ENCODE measurements at places on chromosomes 16 and 17.
A peak's percentile ranks its signal among the peaks of the same experiment; 100 is the strongest.

DNA sequence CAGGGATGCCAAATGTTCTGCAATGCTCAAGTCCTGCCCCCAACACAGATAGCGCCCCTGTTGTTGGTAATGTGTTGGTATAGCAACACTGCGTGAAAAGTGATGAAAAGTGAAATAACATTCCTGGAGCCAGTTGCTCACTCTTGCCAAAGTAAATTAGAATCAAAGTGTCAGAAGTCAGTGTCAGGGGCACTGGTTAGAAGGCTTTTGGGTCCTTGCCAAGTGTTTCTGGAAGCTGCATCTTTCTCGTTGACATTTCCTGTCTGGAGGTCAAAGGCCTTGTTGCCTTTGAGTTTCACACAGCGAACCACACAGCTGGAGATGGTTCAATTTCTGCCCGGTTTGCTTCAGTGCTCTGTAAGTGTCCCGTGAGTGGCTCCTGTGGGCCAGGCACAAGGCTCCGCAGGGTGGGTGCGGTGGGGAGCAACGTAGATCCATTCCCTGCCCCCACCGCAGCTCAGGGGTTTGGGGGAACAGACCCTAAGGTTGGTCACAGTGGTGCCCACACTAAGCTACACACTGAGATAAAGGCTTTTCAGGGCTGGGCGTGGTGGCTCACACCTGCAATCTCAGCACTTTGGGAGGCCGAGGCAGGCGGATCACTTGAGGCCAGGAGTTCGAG lies 3.6 kb upstream of the SLC16A5 start:
- DNase-seq = peak; percentile 36

DNA sequence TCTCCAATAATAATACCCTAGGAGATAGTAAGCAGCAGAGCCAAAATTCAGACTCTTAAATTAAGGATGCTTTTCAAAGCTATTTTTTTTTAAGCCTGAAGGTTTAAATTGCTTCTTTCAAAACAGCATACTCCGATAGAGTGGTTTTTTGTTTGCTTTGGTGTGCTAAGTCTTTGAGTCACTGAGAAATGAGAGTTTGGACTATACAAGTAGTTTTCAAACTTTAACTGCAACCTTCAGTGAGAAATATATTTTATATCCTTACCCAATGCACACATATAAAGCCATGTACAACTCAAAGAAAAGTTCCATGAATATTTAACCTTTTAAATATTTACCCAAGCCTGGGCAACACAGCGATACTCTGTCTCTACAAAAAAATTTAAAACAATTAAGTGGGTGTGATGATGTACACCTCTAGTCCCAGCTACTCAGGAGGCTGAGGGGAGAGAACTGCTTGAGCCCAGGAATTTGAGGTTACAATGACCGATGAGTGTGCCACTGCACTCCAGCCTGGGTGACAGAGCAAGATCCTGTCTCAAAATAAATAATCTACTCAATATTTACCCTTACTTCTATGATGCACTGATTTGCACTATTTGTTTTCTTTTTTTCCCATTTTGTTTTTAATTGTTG lies 19.2 kb downstream of the DCUN1D3 start:
- no peak for DNase-seq

GRCh38 chr17:43759836-43760235 lies 1.2 kb upstream of the SOST start:
- no peak for DNase-seq

GRCh38 chr17:327971-328370 lies 24.6 kb downstream of the RPH3AL start:
- DNase-seq = no peak

DNA sequence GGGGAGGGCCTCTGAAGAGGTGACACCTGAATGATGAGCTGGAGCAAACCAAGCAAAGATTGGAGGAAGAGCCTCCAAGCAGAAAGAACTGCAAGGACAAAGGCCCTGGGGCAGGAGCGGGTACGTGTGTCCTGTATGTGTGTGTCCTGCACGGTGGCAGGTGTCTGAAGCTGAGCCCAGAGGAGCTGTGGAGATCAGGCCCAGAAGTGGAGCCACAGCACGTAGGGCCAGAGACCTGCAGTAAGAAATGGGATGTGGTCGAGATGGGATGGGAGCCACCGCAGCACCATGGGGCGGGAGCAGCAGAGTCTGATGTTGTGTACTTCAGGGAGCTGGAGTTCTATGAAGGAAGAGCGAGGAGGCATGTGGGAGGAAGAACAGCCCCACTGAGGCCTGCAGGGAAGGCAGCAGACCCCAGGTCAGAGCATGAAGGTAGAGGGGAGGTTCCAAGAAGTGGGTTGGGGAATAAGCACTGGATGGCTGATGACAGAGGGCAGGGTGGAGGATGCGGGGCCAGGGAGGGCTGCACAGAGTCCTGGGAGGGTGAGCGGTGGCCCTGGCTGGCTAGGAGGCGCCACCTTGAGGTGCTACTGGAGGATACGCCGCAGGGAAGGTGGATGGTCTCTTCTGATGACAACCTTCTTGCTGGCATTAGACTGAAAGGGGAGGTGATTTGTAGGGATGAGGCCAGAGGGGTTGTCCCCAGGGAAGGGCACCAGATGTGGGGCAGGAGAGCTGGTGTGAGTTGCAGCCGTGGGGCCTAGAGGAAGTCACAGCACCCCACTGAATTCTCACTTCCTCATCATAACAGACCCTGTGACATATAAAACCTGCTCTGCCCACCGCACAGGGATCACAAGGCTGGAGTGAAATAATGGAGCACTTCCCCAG lies 10.6 kb upstream of the CETP start:
- peak; percentile 64 for DNase-seq

- DNase-seq = no peak
Measured at GRCh38 chr17:50101346-50102163, 6.4 kb downstream of the PDK2 start.

- no peak for DNase-seq
Measured at GRCh38 chr17:81641825-81642489, 5.0 kb downstream of the TSPAN10 start.

- no peak for DNase-seq
Measured at GRCh38 chr17:15354256-15354655, 12.9 kb upstream of the TEKT3 start.

DNA sequence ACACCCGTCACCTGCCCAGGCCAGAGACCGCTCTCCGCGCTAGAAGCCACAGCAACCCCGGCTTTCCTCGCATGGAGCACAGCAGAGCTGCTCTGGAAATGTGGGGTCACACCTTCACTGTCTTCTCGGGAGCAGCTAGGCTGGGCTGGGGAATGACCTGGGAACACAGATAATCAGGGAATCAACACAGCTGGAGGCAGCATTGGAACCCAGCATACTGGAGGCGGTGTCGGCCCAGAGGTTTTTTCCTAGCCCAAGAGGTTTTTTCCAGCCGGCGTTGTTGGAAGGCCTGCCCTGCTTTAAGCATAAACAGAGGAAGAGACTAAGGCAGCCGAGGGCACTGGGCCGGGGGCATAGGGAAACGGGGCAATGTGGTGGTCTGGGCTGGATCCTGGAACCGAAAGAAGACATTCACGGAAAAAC lies 791 bp upstream of the PLD6 start:
- DNase-seq = no peak

GRCh38 chr16:9970796-9971195 lies 211.4 kb downstream of the GRIN2A start:
- DNase-seq = no peak

- DNase-seq = no peak
Measured at GRCh38 chr17:40931311-40931710, 6.1 kb downstream of the KRT23 start.

DNA sequence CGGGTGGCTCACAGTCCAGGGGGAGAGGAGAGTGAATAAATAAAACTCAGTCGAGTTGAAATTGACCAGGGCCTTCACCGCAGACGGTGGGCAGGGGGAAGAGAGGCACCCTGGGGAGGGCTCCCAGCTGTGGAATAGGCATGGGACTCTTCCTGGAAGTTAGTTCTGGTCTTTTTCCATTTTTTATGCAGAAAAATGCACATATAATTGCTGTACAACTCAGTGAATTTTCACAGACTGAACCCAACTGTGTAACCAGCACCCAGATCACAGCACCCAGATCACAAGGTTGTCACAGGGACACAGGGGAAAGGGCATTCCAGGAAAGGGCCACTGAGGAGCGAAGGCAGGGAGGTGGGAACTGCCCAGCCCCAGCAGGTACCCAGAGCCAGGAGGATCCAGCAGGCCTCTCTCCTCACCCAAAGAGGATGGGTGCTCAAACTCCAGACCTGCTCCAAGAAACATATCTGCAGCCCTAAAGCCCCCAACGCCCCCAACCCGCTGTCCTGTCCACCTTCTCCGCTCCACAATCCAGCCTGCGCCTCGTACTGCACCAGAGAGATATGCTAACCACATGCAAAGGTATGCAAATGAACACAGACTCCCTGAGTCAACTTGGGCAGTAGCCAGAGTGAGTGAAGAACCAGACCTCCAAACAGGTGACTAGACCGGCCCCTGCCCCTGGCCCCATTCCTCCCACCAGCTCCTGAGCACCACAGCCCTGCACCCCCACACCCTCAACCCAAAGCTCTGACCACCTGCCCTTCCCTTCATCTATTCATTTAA lies 29.1 kb upstream of the EIF1 start:
- no peak for DNase-seq

DNA sequence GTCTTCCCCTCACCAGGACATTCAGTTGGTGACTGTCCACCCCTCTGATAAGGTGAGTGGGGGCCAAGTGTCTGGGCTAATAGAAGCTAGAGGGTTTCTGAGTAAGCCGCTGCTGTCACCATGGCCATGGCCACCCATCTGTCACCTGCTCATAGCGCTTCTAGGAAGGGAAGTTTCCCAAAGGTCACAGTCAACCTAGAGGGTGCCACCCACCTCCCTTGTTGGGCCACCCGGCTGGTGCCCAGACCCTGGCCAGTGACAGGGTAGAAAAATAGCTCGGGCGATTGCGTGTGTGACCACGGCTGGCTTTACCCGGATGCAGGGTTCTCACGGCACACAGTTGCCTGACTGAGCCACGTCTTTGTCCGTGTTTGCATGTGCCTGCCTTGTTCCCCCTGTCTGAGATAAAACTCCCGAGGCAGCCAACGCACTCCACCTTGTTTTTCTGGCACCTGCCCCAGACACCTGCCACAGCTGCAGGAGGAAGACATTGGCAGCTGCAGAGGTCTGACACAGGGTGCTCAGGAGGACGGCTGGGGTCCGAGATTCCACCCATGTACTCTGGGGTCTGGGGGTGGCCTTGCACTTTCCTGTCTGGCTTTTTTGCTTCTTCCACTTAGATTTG lies 809 bp downstream of the PIRT start:
- no peak for DNase-seq

DNA sequence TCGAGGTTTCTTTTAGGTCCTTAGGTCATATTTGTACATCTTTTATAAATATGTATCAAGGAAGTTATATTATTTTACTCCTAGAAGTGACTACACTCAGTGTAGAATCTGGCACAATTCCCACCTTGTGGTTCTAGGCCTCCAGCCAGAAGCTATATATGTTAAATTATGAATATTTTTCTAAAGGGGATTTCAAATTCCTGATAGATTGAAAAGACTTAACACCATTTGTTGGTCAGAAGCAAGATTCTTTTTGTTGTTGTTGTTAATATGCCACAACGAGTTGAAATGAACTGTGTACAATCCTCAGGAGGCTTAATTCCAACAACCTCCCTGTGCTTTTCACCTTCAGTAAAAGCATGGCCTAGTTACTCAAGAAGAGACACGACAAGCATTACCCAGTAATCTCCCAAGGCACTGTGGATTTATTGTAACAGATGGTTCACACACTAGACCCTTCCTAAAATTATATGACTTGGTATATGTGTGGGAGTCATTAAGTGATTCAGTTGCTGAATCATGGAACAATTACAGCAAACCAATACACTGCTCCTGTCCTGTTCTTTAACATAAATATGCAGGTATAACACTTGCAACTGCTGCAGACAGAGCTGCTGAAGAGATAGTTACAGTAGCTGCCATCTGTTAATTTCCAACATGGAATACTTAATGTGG lies 964.4 kb upstream of the GOT2 start:
- no peak for DNase-seq

DNA sequence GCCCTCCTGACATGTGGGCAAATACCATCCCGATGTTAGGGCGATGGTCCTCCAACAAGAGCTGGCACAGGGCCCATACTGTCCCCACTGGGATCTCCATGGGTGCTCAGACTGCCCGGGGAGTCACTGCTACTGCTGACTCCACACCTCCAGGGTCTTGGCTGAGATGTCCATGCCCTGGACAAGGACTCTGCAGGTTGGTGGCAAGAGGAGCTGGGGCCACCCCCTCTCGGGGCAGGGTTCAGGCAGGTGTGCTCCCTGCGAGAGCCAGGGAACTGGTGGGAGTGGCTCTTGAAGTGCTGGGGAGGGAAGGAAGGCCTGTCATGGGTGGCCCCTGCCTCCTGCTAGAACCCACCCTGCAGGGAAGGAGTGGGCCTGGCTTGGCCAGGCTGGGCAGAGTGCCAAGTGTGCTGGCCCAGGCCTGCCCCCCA lies 6.4 kb downstream of the CASKIN2 start:
- no peak for DNase-seq

DNA sequence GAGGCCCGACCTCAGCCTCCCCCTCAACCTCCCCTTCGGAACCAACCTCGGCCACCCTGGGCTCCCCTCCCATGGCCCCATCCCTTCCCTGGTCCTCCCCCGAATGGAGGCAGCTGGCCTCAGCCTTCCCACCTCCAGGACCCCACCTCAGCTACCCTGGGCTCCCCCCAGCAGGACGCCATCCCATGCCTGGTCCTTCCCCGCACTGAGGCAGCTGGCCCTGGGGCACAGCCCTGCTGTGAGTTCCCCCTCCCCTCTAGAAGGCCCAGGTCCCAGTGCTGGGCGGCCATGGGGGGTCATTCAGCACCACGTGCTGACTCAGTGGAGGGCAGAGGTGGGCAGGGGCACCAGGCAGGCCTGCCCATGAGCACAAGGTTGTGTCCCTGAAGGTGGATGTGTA lies 28.9 kb upstream of the PVALEF start:
- no peak for DNase-seq

- no peak for DNase-seq
Measured at GRCh38 chr16:89744813-89745212, 23.5 kb downstream of the ZNF276 start.

DNA sequence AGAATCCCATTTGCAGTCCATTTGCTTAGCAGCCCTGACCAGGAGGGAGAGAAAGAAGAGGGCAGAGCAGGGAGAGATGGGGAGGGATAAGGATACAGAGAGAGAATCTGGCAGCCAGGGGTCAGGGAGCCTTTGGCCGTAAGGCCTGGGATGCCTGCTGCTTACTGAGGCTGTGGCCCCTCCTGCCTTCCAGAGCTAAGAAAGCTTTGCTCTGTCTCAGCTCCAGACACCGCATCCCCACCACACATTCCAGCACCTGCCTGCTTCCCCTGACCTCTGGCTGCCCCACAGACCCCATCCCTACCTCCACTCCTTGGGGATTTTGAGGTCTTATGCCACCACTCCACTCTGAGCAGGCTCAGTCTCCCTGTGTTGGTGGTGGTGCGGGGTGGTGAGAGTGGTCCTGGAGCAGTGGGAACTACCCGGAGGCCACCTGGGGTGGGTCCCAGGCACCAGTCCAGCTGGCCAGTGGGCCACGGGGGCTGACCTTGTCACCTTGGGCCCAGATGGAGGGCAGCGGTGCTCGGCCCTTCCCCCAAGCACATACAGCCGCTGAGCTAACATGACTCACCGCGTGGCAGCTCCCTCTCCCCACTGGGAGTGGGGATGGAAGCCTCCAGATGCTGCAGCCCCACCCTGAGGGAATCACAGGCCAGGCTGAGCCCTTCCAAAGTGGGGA lies 58.3 kb downstream of the RAI1 start:
- DNase-seq = no peak

Measured in CD4-positive, alpha-beta T cell (primary cell).